Smooth muscle cell of trachea (primary cell): ENCODE measurements at places on chromosomes 6 and 20. TPM values are rescaled to one million over a fixed set of nuclear protein-coding genes. Genes with fewer than 3 reads are reported as not detected.

The SAMD10 gene
- total RNA-seq: 0.58 and 0.99 TPM in 2 replicates

The RIMS1 gene
- under 0.01 and 0.33 TPM in 2 replicates for total RNA-seq

The SAMD3 gene
- 2.0 and 5.1 TPM in 2 replicates for total RNA-seq

The UST gene
- total RNA-seq: 18.2 and 34.9 TPM in 2 replicates

The GMNN gene
- 5.6 and 21.1 TPM in 2 replicates for total RNA-seq

The FRS3 gene
- total RNA-seq: 1.7 and 2.8 TPM in 2 replicates

The SOX18 gene
- 0.29 TPM in 1 of 2 replicates, not detected in the other for total RNA-seq

The UNC5CL gene
- under 0.01 and 0.15 TPM in 2 replicates for total RNA-seq

The ATP9A gene
- total RNA-seq: 69.4 and 96.8 TPM in 2 replicates

The CALHM4 gene
- total RNA-seq: not detected in 2 replicates

The XKR7 gene
- total RNA-seq: under 0.01 TPM in 1 of 2 replicates, not detected in the other

The OR2H2 gene
- not detected in 2 replicates for total RNA-seq

The RAD21L1 gene
- total RNA-seq: under 0.01 TPM in 1 of 2 replicates, not detected in the other

The CLPSL2 gene
- total RNA-seq: not detected in 2 replicates

The MYO6 gene
- total RNA-seq: 15.9 and 18.6 TPM in 2 replicates

The SLC18B1 gene
- total RNA-seq: 6.0 and 11.5 TPM in 2 replicates

The GGTLC1 gene
- total RNA-seq: not detected in 2 replicates

The ESR1 gene
- 0.83 and 1.0 TPM in 2 replicates for total RNA-seq

The RBM24 gene
- total RNA-seq: 0.29 and 2.3 TPM in 2 replicates

The CAGE1 gene
- 0.17 TPM in 1 of 2 replicates, not detected in the other for total RNA-seq

The OPRL1 gene
- total RNA-seq: 1.9 and 5.8 TPM in 2 replicates

The C20orf141 gene
- total RNA-seq: 0.50 TPM in 1 of 2 replicates, not detected in the other

The C20orf144 gene
- total RNA-seq: under 0.01 and 0.44 TPM in 2 replicates
